Pancreas (tissue), 10 donors: ENCODE measurements at places on chromosomes 4 and X. TPM values are rescaled to one million over a fixed set of nuclear protein-coding genes. Genes with fewer than 3 reads are reported as not detected.
A peak's percentile ranks its signal among the peaks of the same experiment; 100 is the strongest.

DNA sequence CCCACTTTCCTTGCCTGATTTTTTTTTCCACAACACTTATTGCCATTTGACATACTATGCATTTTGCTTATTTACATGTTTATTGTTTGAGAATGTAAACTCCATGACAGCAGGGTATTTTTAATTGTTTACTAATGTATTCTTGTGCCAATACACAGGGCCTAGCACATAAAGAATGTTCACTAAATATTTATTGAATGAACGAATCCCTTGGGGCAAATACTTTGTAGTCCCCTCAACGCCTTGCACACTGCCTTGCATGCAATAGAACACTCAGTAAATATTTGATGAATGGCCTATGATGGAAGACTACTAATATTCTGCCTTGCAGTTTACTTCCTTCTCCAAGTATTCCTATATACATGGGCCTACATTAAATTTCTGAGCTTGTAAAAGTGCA lies 1.4 kb upstream of the PRPS1 start:
- no peak for DNase-seq

DNA sequence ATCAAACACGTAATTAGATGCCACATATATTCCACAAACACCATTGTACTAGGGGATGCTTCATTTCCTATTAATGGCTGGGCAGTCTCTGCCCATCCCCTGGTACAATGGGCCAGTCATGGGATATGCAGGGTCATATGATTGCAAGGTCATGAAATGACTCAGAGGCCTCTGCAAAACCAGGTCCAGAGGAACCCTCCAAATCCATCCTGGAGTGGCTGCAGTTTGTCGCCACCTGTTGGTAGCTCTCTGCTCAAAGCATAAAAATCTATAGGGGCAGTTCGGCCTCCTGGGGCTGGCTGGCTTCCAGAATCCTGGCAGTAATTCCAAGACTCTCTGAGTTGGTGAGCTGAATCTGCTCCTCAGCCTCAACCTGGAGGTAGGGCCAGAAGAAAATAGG lies 22.9 kb upstream of the PUDP start:
- DNase-seq, result peak; percentile 24

- peak; percentile 63 for DNase-seq
Observed at GRCh38 chr4:150078041-150078578, at the start of gene DCLK2. DCLK2 (plus strand) TSS chr4:150078445; CDS start chr4:150079028, 583 bp downstream.

The SLIT2 gene
- 1.4 TPM for total RNA-seq

The MAGEB2 gene
- total RNA-seq, result not detected

The UGT2A2 gene
- not detected for total RNA-seq

DNA sequence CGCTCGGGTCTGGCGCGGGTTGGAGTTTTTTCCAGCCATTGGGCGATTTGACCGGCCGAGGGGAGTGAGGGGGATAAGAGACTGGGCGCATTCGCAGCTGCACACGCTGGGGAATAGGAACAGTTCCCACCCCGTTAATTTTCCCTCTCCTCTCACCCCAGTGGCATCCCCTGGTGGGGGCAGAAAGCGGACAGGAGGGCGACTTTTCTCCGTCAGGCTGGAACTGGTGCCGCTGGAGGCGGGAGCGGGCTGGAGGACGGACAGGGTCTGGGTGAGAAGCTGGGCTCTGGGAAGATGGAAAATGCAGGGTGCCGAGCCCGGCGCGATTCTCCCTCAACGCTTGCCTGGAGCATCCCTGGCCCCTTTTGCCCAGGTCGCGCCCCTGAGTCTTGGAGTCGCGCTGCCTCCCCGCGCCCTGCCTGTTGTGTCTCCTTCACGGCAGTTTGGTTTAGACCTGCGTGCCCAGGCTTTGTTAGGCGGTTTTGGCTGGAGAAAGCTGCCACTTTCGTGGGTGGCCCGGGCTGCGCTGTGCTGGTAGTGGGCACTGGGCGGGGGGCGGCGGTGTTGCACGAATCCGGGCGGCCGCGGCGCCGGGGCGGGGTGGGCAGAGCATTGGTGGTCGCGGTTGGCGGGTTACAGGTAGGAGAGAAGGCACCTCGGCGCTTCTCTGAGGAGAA lies 2.0 kb downstream of the ADGRL3 start:
- peak; percentile 6 for DNase-seq

The SNCA gene
- total RNA-seq, result 2.6 TPM

DNA sequence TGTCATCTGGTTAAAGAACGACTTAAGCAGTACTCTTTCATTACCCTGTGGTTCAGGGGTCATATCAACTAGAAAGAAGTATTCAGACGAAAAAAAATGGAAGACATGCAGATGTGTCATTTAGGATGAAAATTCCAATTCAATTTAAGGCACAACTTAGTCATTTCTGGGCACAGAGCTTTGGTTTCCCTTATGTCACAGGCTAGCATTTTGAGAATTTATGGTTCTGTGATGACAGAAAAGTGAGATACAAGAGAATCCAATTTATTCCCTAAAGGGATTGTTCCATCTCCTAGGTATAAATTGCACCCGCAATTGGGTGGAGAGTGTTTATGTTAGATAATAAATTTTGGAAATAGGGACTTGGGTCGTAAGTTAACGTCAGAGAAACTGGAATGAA lies 306.6 kb downstream of the STK32B start:
- no peak for DNase-seq

DNA sequence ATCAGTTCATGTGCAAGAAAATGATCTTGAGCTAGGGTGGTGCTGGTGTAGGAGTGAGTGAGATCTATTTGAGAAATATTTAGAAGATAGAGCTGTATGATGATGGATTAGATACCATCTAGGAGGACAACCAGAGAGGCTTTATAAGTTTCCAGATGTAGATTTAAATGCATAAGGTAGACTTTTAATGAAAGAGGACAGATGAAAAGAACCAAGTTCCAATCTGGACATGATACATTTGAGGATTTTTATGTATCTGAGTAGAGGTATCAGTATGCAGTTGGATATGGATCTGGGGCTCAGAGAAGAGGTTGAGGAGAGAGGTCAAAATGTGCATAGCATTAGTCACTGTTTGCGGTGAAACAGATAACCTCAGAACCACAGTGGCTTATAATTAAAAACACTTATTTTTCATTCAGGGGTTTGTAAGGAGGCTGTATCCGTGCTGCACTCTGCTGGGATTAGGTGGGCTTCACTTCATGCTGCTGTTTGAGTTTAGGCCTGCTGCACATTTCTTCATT lies 348.7 kb downstream of the BMPR1B start:
- DNase-seq, result no peak

The OTC gene
- total RNA-seq, result 0.63 TPM

DNA sequence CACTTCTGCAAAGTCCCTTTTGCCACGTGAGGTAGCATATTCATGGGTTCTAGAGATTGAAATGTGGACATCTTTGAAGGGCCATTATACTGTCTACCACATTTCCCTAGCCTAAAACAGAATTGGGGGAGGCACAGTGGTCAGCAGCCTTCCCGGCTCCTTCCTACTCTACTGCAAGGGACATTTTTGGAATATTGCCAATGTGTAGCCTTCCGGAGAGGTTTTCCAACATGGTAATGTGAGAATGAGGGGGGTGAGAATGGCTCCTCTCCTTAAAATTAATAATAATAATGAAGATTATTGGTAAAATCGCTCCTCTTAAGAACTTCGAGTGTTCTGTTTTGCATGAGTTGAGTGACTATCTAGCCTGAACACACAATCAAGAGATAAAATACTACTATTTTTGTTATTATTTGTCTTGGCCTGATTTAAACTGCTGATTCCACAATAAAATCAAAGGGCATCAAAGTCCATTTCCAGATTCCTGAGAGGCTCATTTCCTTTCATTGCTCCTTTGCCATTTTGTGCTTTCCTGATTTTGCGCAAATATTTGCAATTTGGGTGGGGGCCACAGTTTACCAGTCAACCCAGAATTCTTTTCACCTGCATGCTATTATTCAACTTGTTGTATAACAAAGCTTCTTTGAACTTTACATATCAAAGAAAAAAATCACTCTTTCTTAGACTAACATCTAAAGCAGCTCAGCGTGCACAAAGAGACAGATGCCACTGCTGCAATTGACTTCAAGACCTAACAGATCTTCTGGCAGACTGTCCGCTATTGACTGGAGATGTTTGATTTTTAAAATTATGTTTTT lies 27.0 kb upstream of the TSPAN5 start:
- no peak for DNase-seq

- no peak for DNase-seq
Observed at GRCh38 chr4:80614319-80614718, 278.8 kb downstream of the CFAP299 start.

The EVC gene
- total RNA-seq, result 17.8 TPM

- DNase-seq, result no peak
Observed at GRCh38 chr4:153434190-153434589, 32.0 kb upstream of the TMEM131L start.

- DNase-seq, result no peak
Observed at GRCh38 chr4:83297548-83298260, 13.1 kb upstream of the COQ2 start.

DNA sequence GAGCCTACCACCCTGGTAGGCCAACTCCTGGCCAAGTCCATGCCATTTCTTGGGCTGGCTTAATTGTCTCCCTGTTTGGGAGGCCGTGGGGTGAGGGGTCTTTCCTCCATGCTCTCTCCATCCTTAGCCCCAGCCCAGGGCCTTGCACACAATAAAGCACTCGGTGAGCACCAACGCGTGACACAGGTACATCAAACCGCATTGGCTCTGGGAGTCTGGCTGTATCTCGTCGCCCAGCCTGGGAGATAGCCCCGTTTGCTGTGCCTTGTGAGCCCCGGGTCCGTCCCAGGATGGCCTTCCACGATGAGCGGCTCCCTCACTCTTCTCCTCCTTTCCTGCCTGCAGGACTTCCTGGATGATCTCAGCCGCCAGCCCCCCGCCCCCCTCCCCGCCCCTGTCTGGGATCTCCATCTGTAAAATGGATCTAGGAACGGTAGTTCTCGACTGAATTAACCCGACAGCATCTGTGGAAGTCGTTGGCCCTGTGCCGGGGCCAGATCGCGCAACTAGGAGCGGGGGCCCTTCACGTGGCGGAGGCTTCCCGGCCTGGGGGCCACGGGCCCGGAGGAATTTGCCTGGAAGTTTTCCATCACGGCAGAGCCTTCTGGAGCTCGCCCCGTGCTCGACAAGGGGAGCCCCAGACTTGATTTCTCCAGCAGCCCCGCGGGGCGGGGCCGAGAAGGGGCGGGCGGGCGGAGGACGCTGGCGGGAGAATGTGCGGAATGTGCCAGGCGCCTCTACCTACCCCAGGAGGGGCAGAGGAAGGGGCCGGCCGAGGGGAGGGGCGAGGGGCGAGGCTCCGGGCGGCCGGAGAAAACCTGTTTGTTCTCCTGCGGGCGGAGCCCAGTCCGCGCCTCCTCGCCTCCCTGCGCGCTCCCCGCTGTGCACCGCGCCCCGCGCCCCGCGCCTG lies at the start of gene ZNF185:
TSS of gene ZNF185 (plus strand) at position 846 of the 910 bp plus-strand sequence. CDS start 16,423 bp downstream, outside the sequence.
- DNase-seq, result peak; percentile 62

DNA sequence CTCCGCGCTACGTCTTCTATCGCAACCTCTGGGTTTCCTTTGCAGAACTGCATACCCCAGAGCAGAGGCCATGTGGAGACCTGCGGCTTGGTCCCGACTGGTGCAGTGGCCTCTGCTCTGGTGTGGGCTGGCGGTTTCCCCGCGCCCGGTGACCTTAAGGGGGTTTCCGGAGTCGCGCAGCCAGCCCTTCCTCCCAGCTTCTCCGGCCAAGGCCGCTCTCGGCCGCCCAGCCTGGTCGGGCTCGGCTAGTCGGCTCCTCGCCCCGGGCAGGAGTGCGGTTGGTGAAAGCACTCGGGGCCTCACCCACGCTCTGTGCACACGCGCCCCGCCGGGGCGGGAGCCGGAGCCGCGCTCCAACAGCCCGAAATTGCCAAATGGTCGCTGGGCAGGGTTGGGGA lies 84.9 kb downstream of the BCOR start:
- peak; percentile 76 for DNase-seq

DNA sequence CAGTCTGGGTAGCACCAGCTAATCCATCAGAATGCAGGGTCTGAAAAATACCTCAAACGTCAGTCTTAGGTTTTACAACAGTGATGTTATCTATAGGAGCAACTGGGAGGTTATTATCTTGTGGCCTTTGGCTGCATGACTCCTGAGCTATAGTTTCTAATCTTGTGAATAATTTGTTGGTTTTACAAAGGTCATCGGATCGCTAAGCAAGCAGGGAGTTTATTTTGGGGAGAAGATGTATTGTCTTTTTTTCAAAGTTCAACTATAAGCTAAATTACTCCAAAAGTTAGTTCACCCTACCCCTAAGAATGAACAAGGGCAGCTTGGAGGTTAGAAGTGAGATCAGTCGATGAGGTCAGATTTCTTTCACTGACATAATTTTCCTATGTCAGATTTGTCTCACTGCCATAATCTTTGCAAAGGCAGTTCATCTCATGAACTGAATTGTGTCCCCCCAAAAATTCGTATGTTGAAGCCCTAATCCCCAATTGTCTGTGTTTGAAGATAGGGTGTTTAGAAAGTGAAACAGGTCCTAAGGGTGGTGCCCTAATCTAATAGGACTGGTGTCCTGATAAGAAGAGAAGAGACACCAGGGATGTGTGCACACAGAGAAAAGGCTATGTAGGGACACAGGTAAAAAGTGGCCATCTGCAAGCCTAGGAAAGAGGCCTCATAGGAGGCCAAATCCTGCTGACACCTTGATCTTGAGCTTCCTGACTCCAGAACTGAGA lies 175.8 kb upstream of the GALNT7 start:
- no peak for DNase-seq

The GAGE2A gene
- not detected for total RNA-seq

GRCh38 chrX:135489542-135489941 lies 30.9 kb upstream of the INTS6L start:
- DNase-seq, result no peak

- DNase-seq, result no peak
Observed at GRCh38 chr4:89981789-89982334, 87.2 kb downstream of the MMRN1 start.

The XK gene
- total RNA-seq, result 4.2 TPM

The PHKA1 gene
- 6.7 TPM for total RNA-seq

DNA sequence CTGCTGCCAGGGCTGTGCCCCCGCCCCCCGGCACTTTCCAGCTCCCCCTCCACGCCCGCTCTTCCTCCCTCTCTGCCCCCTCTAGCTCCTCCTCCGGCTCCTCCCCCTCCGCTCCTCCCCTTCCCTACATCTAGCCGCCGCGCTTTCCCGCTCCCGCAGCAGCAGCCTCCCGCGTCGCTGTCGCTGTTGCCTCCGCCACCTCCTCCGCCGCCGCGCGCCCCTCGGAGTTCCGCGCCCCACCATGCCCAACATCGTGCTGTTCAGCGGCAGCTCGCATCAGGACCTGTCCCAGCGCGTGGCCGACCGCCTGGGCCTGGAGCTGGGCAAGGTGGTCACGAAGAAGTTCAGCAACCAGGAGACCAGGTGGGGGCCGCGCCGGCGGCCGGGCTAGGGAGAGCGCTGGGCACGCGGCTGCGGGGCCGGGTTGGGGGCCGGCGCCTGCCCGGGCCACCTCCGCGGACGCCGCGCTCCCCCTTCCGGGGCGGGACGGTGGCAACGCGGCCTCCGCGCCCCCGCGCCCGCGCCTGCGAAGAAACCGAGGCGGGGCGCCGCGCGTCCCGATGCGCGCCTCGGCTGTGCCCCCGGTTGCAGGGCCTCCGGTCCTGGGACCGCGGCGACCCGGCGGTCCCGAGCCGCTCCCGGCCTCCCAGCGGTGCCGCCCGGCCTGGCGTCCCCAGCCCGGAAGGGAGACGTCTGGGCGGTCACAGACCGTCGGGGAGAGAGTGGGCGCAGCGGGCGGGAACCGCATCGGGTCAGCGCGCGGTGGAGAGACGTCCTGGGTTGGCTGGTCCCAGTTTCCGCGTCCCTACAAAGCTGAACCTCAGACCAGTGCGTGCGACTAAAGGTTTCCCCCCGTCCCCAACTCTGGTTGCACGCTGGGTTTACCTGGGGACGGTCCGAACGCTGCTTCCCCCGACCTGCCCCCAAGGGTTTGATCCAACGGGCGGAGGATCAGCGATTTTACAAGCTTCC lies at the start of gene PRPS2:
TSS of gene PRPS2 (plus strand) at position 156 of the 972 bp plus-strand sequence. CDS start at position 242, 86 bp downstream.
- peak; percentile 68 for DNase-seq

The FATE1 gene
- total RNA-seq, result not detected

The IL9R gene
- total RNA-seq, result 0.16 TPM

- no peak for DNase-seq
Observed at GRCh38 chrX:72644946-72645345, 69.2 kb downstream of the PHKA1 start.
